AG20443 (cell line): ENCODE measurements at places on chromosomes 1 and 21.

GRCh38 chr1:9065213-9065751 lies 4.2 kb downstream of the SLC2A5 start:
- DNase-seq: no peak

DNA sequence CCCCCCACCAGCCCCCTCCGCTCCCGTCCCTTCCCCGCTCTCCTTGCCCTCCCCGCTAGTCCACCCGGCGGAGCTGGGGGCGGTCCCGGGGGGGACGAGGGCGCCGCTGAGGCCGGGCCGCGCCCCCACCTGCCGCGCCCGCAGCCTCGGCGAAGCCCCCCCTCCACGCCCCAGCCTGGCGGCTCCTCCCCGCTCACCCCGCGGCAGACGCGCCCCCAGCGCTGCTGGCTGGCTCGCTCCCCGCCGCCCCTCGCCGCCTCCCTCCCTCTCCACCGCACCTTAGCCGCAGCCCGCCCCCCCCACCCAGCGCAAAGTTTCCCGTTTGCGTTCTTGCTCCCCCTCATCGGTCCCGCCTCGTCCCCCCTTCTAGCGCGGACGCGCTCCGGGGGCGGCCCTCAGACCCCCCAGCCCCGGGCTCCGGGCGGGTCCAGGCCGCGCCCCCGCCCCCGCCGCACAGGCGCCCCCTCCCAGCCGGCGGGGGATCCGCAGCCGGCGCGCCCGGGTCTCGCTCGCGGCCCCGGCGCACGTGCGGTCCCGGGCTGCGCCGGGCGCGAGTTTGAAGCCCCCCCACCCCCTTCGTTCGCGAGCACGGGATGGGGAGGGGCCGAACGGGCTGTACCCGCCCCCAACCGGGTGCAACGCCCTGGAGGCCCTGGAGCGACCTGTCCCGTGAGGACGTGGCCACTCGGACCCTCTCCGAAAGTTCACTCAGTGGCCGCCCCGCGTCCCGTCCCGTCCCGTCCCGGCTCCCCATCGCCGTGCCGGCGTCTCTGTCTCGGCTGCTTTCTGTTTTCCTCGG lies 623 bp downstream of the PTPRF start:
- DNase-seq: peak; percentile 64

- DNase-seq: peak; percentile 82
Measured at GRCh38 chr1:153533689-153534201, 2.0 kb downstream of the S100A6 start.

GRCh38 chr1:43530483-43531106 lies at the start of gene PTPRF:
Gene PTPRF, plus strand, starts transcription at chr1:43530883. Its CDS starts 14,193 bp downstream, at chr1:43545076.
- peak; percentile 91 for DNase-seq

DNA sequence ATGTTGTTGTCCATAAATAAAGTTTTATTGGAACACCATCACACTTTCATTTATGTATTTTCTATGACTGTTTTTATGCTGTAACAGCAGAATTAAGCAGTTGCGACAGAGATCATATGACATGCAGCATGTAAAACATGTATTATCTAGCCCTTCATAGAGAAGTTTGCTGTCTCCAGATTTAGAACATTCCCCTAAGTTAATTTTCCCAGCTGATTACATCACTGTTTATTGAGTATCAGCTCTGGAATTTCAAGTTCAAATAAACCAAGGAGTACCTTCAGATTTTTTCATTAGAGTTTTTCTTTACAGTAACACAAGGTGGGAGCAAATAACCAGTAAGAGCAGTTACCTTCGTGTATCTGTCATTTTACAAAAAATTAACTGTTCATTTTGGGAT lies 792.8 kb downstream of the USP25 start:
- no peak for DNase-seq

- no peak for DNase-seq
Measured at GRCh38 chr1:229709500-229710013, 83.5 kb downstream of the URB2 start.

DNA sequence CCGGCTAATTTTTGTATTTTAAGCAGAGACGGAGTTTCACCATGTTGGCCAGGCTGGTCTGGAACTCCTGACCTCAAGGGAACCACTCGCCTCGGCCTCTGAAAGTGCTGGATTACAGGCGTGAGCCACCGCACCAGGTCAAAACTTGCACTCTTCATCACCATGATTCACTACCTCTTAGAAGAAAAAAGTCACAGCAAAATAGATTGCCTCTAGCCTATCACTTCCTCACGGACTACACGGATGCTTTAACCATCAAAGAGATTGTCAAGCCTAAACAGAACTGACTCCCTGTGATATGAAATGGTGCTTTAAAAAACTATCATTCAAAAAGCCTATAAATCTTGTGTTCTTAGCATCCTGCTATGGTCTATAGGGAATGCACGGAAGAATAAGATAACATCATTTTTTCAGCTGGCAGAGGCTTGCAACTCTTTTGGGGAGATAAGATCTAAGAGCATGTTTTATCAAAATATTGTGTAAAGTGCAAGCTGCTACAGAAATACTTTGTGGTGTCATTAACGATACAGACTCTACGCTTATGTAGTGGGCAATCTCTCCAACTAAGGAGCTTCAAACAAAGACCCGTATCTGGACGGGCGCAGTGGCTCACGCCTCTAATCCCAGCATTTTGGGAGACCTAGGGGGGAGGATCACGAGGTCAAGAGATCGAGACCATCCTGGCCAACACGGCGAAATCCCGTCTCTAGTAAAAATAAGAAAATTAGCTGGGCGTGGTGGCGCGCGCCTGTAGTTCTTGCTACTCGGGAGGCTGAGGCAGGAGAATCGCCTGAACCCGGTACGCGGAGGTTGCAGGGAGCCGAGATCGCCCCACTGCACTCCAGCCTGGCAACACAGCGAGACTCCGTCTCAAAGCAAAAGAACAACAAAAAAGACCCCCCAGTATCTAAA lies 966 bp downstream of the TFB2M start:
- DNase-seq: no peak

- DNase-seq: no peak
Measured at GRCh38 chr1:24470592-24470991, 32.0 kb upstream of the RCAN3 start.

- peak; percentile 78 for DNase-seq
Measured at GRCh38 chr1:14377386-14377785, 221.1 kb upstream of the KAZN start.

DNA sequence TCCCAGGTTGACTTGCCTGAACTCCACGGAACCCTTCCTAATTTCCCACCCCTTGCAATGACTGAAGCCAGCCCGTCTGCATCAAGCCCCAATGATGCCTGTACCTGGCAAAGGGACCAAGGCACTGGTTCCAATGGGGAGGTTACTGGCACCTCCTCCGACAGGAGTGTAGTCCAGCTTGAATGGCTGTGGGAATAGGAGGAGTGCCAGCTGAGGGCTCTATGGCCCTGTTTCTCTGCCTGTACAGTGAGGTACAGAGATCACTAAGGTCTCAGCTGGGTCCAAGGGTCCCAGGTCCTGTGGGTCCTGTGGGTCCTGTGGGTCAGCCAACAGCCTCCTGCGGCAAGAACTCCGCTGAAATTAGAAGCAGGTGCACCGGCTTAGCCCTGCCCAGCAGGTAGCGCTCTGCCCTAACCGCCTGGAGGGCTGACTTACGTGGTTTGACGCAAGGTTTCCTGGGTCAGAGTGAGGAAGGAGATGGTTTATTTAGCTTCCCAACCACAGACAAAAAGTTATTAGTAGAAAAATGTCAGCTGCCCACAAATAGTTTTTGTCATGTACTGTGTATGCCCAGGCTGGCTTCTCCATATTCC lies 9.9 kb upstream of the SPRR4 start:
- DNase-seq: no peak

- no peak for DNase-seq
Measured at GRCh38 chr1:50132347-50132894, 23.7 kb downstream of the ELAVL4 start.
